Upper lobe of right lung (tissue), 1 donor: ENCODE measurements at places on chromosomes 6 and 20. TPM values are rescaled to one million over a fixed set of nuclear protein-coding genes. Genes with fewer than 3 reads are reported as not detected.

DNA sequence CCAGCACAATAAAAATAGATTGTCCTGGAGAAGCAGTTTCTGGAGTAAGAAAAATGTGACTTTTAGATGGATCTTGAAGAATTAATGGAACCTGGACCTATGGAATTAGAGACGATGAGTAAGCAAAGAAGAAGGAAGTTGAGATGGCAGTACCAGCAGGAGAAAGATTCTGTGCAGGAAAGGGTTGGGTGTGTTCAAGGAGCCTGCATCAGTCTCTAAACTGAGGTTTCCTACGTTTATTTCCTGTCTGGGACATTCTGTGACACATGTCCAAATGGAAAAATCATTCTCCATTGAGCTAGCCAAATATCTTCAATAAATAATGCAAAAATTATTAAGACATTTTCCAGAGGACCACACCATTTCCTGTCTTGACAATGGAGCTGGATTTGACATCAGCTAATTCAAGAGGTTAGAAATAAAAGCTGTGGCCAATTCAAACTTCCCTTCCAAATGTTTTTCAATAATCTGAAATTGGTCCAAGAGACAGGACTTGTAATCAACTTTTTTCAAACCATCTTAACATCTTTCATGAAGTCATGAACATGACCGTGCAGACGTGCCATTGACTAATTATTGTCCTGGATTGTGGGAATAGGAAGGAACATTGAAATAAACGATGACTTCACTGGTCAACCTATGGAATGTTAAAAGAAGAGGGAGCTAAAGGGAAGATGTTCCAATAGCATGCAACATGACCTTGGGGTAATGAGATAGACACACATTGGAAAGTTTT is 198.3 kb downstream of the ZNF217 start:
- DNase-seq = no peak

- no peak for DNase-seq
Measured at GRCh38 chr20:51540580-51540979, 1.9 kb downstream of the NFATC2 start.

DNA sequence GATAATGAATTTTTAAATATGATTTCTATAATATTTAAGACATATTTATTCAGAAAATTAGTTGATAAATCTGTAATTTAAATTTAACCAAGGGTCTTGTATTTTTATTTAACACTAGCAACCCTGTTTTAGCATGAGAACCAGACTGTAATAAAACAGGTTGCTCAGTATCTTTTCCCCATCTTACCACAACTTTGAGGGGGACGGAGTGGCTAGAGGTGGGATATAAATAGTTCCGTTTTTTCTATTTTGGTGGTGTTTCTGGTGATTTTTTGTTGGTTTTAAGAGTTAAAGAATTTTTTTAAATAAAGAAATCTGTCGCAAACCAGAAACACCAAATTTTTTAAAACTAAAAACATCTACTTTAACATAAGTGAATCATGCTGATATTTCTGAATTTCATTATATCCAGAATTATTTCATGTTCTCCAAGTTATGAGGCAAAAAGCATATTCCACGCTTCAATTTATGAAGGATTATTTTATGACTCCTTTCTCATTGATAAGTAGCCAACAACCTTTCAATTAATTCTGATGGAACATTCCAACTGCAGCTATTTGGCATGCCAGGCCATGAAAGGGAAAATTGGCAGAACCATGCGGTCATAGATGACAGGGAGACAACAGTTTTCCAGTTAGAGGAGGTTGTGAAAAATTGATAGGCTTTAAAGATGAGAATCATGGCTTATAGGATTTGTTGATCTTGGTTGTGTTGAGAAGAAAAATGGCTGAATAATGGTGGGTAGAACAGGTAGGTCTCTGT is 151.9 kb upstream of the CARMIL1 start:
- DNase-seq = no peak

DNA sequence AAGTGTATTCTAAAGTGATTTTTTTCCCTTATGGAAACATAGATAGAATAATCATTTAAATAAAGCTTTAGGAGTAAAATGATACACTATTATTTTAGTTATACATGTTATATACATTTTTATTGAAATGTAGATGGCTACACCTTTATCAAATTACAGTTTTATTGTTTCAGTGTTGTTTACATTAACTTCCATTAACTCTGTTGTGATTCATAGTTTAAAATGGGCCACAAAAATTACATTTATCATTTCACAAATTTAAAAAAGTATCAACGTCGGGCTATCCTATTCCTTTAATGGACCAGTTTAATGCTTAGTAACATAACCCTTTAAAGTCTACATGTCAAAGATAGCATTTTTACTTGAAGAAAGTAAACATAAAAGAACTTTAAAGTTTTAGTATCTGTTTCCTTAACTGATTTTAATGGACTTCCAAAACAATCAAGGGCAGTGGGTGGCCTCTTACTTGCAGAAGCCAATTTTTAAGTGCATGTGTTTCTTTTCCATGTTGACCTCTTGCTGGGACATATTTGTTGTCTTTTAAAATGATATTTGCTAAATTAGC is 47.8 kb upstream of the FLRT3 start:
- DNase-seq = no peak

GRCh38 chr20:221258-221830 is 5.7 kb upstream of the DEFB129 start:
- DNase-seq = no peak

- no peak for DNase-seq
Measured at GRCh38 chr6:47789553-47789952, 7.7 kb downstream of the OPN5 start.

- DNase-seq = no peak
Measured at GRCh38 chr6:29755295-29755871, 32.1 kb downstream of the HLA-F start.

- DNase-seq = no peak
Measured at GRCh38 chr20:54364919-54365318, 110.5 kb upstream of the DOK5 start.

GRCh38 chr6:113457751-113458150 is 399.4 kb upstream of the MARCKS start:
- no peak for DNase-seq

- no peak for DNase-seq
Measured at GRCh38 chr20:2149507-2149906, 47.9 kb downstream of the STK35 start.

DNA sequence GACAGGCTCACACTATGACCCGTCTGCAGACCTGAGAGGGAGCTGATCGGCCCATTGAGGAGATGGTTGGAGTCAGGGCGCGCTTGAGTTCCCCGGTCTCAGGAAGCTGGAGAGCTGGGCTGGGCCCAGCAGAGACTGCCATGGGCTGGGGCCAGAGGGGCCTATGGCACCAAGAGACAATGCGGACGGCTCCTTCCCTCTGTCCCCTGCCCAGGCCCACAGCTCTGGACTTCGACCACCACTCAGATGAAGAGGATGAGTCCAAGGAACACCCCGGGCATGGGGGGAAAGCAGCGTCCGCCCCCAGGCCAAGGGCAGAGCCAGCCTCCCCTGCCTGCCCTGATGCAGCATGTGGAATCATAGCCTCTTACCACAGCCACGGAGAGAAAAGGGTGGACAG is 40.2 kb upstream of the PHACTR3 start:
- peak; percentile 59 for DNase-seq

GRCh38 chr6:34073540-34073939 is 72.3 kb downstream of the GRM4 start:
- no peak for DNase-seq

GRCh38 chr6:125747589-125748405 is 1.6 kb upstream of the HEY2 start:
- peak; percentile 71 for DNase-seq

DNA sequence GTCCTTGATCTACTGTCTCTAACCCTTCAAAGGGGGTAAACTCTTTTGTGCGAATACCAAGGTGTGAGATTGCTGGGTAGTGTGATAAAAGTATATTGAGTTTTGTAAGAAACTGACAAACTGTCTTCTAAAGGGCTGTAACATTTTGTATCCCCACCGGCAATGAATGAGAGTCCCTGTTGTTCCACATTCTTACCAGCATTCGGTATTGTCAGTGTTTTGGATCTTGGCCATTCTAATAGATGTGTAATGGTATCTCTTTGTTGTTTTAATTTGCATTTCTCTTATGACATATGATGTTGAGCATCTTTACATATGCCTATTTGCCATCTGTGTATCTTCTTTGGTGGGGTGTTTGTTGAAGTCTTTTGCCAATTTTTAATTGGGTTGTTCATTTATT is 1090.7 kb downstream of the KIF16B start:
- DNase-seq = no peak

- DNase-seq = no peak
Measured at GRCh38 chr6:163427498-163428254, 13.2 kb downstream of the QKI start.

DNA sequence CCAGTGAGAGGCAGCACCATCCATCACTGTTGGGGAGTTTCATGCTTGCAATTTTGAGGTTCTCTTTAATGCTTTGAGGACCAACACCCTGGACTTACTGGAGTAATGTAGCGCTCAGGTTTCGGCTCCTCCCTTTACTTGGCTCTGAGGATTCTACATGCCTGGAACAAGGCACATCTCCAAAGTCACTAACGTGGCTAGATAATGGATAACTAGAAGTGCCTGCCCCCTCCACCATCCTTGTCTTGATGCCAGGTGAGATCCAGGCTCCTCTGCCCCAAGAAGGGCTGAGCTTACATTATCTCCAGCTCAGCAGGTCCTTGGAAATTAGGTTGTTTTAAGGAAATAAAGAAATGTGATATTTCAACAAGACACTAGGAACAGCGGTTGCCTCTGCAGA is 75.5 kb upstream of the ZNFX1 start:
- no peak for DNase-seq

DNA sequence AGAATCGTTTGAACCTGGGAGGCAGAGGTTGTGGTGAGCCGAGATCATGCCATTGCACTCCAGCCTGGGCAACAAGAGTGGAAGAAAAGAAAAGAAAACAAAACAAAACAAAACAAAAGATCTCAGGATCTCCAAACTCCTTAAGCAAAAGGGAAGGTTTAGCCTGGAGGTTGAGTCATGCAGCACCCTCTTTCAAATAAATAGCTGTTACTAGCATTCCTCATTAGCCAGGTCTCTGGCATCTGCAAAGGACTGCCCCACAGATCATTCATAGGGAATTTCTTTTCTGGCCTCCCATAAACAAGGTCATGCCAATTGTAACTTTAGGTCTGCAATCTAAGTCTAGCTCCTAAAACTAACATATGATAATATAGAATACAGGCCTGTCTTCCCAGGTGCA is 37.2 kb downstream of the EDN1 start:
- DNase-seq = no peak

DNA sequence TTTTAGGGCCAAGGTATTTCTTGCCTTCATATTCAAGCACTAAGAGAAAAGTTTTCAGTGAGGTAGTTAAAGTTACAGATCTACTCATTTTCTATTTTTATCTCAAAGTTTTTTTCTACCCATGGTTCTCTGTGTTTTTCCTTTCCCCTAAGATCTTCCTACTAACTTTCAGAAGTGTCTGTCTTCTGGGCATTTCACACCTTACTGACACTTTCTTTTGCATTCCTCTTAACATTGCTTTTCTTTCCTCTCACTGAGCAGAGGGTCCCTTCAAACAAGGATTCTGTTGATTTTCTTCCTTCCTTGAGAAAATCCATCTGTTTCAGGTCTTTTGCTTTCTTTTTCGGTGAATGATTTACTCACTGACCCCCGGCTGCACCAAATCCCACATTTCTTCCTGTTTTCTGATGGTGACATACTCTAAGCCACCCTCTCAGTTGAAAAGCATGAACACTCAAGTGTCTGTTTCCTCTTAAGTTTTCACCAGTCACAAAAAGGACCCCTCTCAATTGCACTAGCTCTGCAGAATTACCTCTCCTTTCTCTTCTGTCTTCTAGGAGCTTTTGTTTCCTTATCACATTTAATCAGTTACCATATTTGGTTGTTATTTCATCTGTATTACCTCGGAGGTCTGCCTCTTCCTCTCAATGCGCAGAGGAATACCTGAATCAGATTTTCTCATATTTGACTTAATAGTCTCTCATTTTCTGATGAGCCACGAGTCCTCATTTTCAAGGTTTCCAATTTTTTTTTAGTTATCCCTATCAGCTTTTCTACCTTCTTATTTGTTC is 73.5 kb upstream of the RNF217 start:
- DNase-seq = no peak

DNA sequence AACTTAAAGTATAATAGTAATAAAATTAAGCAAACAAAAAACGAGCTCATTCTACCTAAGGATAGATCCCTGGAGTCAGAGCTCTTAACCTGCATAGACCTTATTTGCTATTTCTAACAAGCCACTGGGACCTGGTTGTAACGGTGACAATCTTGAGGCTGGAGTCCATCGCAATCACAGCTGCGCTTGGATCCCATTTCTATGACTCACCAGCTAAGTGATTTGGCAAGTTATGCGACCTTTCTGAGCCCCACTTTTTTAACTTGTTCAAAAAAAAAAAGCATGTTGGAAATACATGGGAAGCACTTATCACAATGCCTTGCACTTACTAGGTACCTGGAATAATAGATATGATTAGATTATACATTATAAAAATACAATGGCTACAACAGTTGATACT is 389.5 kb upstream of the CDH4 start:
- DNase-seq = no peak

GRCh38 chr20:41308726-41309413 is 8.7 kb downstream of the ZHX3 start:
- DNase-seq = no peak

- no peak for DNase-seq
Measured at GRCh38 chr6:84836366-84836765, 72.0 kb upstream of the TBX18 start.

KCNK15 gene
- 1.1 TPM for total RNA-seq

LST1 gene
- 68.1 TPM for total RNA-seq

ADGRF4 gene
- not detected for total RNA-seq

TGM3 gene
- total RNA-seq = not detected

SOX4 gene
- 20.0 TPM for total RNA-seq

LHFPL5 gene
- not detected for total RNA-seq

MICAL1 gene
- total RNA-seq = 53.6 TPM
